ENCODE measurements at places on chromosomes 2 and 18.

- no peak for ATAC-seq
- no peak overlapping the region for H3K27ac ChIP-seq
- no peak overlapping the region for H3K4me3 ChIP-seq
- no peaks in the 10 kb centered on the region for H3K36me3 ChIP-seq
- H3K4me1 ChIP-seq: peaks cover 10% of the 10 kb centered on the region
These were observed 268.6 kb upstream of the NCKAP5 start for GRCh38 chr2:133836691-133837345.

- H3K4me1 ChIP-seq: peaks cover 21% of the 10 kb centered on the region
- H3K27ac ChIP-seq: peak overlapping the region; percentile 97
- no peaks in the 10 kb centered on the region for H3K36me3 ChIP-seq
- H3K4me3 ChIP-seq: peak overlapping the region; percentile 70
- H3K27me3 ChIP-seq: peaks cover 5% of the 10 kb centered on the region
- ATAC-seq: peak; percentile 96
These were observed 95.6 kb downstream of the TNFRSF11A start for GRCh38 chr18:62420513-62421209.

DNA sequence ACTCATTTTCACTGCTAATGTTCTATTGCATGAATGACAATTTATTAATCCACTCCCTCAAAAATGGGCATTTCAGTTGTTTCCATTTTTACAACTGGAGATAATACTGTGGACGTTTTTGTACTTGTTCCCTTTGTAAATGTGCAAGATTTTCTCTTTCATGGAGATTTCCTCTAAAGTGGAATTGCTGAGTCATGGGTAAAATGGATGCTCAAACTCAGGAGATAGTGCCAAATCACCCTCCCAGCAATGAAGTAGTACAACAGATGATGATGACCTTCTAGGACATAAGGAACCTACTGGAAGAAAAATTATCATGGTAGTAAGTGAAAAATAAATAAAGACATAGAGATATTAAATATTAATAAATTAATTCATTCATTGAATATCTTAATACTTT, 460.8 kb upstream of the CHST9 start:
- no peaks in the 10 kb centered on the region for H3K4me1 ChIP-seq
- no peaks in the 10 kb centered on the region for H3K27me3 ChIP-seq
- no peak for ATAC-seq
- H3K36me3 ChIP-seq: no peaks in the 10 kb centered on the region

DNA sequence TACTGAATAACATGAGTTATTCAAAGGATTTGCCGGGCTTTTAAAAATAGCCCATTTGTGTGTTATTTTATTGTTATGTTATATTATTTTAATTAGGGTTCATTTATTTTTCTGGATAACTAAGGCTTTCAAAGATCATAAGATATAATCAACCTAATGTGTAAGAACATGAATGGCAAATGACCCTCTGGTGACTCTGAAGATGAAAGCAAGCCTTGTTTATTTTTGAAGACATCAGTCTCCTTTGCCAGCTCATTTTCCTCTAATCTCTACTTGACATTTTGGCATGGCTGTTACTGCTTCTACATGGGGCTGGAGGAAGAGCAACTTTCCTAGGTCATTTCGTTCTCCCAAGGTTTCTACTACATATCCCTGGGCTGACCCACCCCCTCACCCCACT, 10.6 kb downstream of the FAP start:
- H3K4me1 ChIP-seq: no peaks in the 10 kb centered on the region
- no peak for ATAC-seq
- peaks cover 10% of the 10 kb centered on the region for H3K27me3 ChIP-seq
- H3K27ac ChIP-seq: no peak overlapping the region
- no peaks in the 10 kb centered on the region for H3K36me3 ChIP-seq

DNA sequence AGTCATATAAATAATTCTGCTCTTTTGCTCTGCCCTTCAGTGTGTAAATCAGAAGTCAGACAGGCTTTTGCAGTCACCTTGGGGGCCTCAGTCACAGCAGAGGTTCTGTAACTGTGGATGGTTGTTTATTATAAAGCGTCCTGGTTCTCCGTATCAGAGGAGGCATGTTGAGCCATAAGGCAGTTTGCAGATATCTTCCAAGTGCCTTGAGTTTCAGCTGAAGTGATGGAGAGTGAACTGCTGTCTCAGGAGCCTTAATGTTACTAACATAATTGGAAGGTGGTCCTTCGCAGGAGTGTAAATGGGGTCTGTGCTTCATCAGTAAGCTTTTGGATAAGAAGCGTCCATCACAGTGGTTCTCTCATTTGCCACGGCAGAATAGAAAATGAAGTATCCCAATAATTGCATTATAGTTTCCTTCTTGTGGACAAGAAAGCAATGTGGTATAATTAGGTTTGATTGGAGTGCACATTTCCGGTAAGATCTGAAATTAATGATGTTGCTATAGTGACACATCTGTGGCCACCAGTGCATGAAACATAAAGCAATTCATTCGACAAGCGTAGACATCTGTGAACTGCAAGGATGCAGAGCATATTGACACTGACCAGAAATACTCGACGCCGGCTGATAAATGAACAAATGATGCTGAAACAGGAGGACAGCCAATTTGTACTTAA, 112.5 kb upstream of the NFATC1 start:
- H3K4me1 ChIP-seq: no peaks in the 10 kb centered on the region
- no peak for ATAC-seq
- H3K27ac ChIP-seq: no peak overlapping the region
- no peaks in the 10 kb centered on the region for H3K27me3 ChIP-seq

DNA sequence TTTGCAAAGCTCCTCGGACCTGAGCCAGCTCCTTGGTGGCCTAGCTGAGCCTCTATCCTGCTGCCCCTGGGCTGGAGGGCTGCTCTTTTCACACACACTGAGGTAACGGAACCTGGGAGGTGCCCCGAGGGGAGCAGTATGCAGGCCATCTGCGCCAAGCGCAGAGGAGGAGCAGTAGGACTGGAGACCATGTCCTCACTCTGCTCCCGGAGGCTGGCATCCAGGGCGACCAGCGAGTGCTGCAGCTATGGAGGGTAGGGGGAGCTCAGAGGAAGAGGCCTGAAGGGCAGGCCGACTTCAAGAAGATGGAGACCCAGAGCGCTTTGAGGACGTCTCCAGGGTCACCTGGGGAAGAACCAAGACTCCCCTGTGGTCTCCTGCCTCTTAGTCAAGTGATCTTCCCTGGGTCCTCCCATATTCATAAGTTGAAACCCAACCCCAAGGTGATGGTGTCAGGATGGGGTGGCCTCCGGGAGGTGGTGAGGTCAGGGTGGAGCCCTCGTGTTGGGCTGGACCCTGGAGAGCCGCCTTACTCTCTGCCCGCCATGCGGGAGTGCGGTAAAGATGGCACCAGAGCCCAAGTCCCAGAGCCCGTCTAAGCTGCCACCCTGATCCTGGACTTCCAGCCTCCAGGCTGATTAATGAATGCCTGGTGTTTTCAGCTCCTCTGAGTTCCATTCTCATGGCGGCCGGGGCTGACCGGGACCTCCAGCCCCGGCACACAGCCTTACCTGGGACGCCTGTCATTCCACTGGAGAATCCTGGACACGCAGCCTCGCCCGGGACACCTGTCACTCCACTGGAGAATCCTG, 160.7 kb downstream of the NDUFA10 start:
- H3K27ac ChIP-seq: no peak overlapping the region
- H3K27me3 ChIP-seq: no peaks in the 10 kb centered on the region
- ATAC-seq: no peak
- H3K36me3 ChIP-seq: no peaks in the 10 kb centered on the region
- no peaks in the 10 kb centered on the region for H3K4me1 ChIP-seq

- no peaks in the 10 kb centered on the region for H3K27me3 ChIP-seq
- H3K4me3 ChIP-seq: no peak overlapping the region
- ATAC-seq: no peak
- H3K4me1 ChIP-seq: no peaks in the 10 kb centered on the region
- H3K36me3 ChIP-seq: no peaks in the 10 kb centered on the region
- H3K27ac ChIP-seq: no peak overlapping the region
These were observed 863.4 kb upstream of the KLHL29 start for GRCh38 chr2:22521620-22522019.

DNA sequence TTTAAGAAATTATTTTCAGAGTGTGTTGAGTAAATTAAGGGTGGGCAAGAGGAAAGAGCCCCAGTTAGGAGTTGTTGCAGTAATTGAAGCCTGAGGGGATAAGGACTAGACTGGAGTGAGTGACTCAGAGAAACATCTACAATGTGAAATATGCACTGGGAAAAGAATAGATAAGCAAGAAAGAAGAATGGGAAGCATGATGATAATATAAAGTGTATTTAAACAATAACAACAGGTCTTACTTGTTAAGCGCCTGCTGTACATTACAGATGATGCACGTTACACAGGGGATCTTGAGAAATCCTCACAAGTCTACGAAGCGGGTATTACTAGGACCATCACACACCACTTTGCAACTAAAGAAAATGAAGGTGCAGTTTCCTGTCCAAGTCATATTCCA, 73.6 kb upstream of the STK17B start:
- no peak overlapping the region for H3K4me3 ChIP-seq
- H3K27ac ChIP-seq: peak overlapping the region; percentile 29
- no peaks in the 10 kb centered on the region for H3K36me3 ChIP-seq
- H3K27me3 ChIP-seq: no peaks in the 10 kb centered on the region
- H3K4me1 ChIP-seq: peaks cover 57% of the 10 kb centered on the region

GRCh38 chr18:48137374-48138081, 207.1 kb upstream of the SMAD2 start:
- H3K4me1 ChIP-seq: no peaks in the 10 kb centered on the region
- H3K36me3 ChIP-seq: no peaks in the 10 kb centered on the region
- no peak overlapping the region for H3K27ac ChIP-seq
- H3K27me3 ChIP-seq: peaks cover 41% of the 10 kb centered on the region
- ATAC-seq: no peak

- no peak overlapping the region for H3K27ac ChIP-seq
- no peak for ATAC-seq
- peaks cover 34% of the 10 kb centered on the region for H3K36me3 ChIP-seq
- H3K27me3 ChIP-seq: no peaks in the 10 kb centered on the region
- H3K4me1 ChIP-seq: no peaks in the 10 kb centered on the region
- H3K4me3 ChIP-seq: no peak overlapping the region
These were observed 15.3 kb downstream of the HES6 start for GRCh38 chr2:238224356-238225035.

DNA sequence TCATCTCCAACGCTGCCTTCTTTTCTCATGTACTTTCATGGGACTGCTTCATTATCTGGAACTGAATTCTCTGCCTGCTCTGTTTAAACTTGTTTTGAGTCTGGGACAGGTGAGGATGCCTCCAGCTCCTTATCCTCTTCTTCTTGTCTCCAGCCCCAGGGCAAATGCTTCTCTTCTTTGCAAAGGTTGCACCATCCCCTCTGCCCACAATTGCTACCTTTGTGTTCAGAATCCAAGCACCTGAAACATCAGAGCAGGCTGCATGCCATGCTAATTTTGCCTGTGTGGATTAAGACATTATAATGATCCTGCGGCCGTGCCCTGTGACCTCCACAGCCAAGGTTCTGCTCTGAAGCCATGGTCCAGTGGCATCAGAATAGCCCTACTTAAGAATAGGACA, 309.5 kb downstream of the EPHA4 start:
- no peak overlapping the region for H3K4me3 ChIP-seq
- H3K4me1 ChIP-seq: no peaks in the 10 kb centered on the region
- peaks cover 11% of the 10 kb centered on the region for H3K27me3 ChIP-seq
- no peaks in the 10 kb centered on the region for H3K36me3 ChIP-seq
- no peak for ATAC-seq

GRCh38 chr2:216274194-216274840, 98.0 kb downstream of the MARCHF4 start:
- no peak for ATAC-seq
- no peak overlapping the region for H3K4me3 ChIP-seq
- no peak overlapping the region for H3K27ac ChIP-seq
- H3K36me3 ChIP-seq: no peaks in the 10 kb centered on the region
- H3K27me3 ChIP-seq: peaks cover 56% of the 10 kb centered on the region

DNA sequence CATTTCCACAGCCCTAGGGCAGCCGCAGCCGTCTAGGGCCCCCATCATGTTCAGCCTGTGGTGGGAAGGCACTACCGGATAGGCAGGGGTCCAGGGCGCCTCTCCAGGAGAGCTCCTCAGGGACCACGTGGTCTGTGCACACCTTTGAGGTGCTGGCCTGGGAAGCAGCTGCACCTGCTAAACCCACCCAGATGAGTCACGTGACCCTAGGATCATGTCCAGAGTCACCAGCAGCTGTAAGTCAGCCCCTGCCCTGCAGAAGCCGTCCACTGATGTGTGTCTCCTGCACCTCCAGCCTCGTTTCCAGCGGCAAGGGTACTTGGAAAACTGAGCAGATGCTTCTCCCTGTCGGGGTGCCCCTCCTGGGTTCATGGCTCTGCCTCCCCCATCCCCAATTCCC, 682.6 kb upstream of the SALL3 start:
- ATAC-seq: no peak
- H3K36me3 ChIP-seq: no peaks in the 10 kb centered on the region
- no peak overlapping the region for H3K4me3 ChIP-seq
- H3K27ac ChIP-seq: no peak overlapping the region
- H3K4me1 ChIP-seq: no peaks in the 10 kb centered on the region

- peaks cover 51% of the 10 kb centered on the region for H3K36me3 ChIP-seq
- H3K4me1 ChIP-seq: peaks cover 59% of the 10 kb centered on the region
- H3K4me3 ChIP-seq: peak overlapping the region; percentile 45
- peak overlapping the region; percentile 83 for H3K27ac ChIP-seq
These were observed 88.6 kb upstream of the EML6 start for GRCh38 chr2:54634564-54635511.

DNA sequence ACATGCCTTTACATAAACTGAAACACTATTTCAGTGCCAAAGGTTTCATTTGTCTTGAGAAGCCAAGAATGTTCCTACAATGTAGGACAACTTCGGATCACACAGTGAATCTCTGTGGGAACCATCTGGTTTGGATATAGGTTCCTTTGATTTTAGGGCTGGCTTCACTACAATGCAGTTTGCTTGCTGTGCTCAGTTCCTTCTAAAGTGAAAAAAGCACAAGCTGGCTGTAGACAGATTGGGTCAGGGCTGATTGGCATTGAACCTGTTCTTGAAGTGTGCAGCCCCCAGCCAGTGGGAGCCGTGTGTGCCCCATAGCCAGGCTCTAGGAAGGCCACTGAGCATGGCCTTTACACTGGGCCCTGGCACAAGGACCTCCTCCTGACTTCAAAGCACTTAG, 167.9 kb upstream of the HNRNPA3 start:
- H3K4me3 ChIP-seq: no peak overlapping the region
- H3K36me3 ChIP-seq: no peaks in the 10 kb centered on the region
- no peaks in the 10 kb centered on the region for H3K4me1 ChIP-seq
- no peak overlapping the region for H3K27ac ChIP-seq
- H3K27me3 ChIP-seq: peaks cover 20% of the 10 kb centered on the region

- H3K36me3 ChIP-seq: peaks cover 54% of the 10 kb centered on the region
- H3K27ac ChIP-seq: no peak overlapping the region
- ATAC-seq: no peak
These were observed 28.8 kb downstream of the TUBB6 start for GRCh38 chr18:12336887-12337286.

- H3K4me1 ChIP-seq: no peaks in the 10 kb centered on the region
- H3K36me3 ChIP-seq: no peaks in the 10 kb centered on the region
- no peak overlapping the region for H3K27ac ChIP-seq
- no peaks in the 10 kb centered on the region for H3K27me3 ChIP-seq
- ATAC-seq: no peak
These were observed 181.9 kb upstream of the DTNA start for GRCh38 chr18:34528177-34528576.
